H7 (cell line): ENCODE measurements at places on chromosomes 3 and 15. TPM values are rescaled to one million over a fixed set of nuclear protein-coding genes. Genes with fewer than 3 reads are reported as not detected.

Gene UROC1
- not detected in 2 replicates for total RNA-seq

Gene PLSCR2
- 5.1 TPM in 1 of 2 replicates, not detected in the other for total RNA-seq

Gene CHAC1
- total RNA-seq, result 30.1 and 39.7 TPM in 2 replicates

Gene ACOX2
- 2.9 and 4.2 TPM in 2 replicates for total RNA-seq

Gene HGD
- total RNA-seq, result 0.18 and 1.4 TPM in 2 replicates

Gene FAM174B
- 16.8 and 26.8 TPM in 2 replicates for total RNA-seq

Gene TFRC
- total RNA-seq, result 70.5 and 80.6 TPM in 2 replicates

Gene ANKRD34C
- not detected in 2 replicates for total RNA-seq

Gene GABRR3
- not detected in 2 replicates for total RNA-seq

Gene PGBD4
- total RNA-seq, result 0.55 and 0.69 TPM in 2 replicates

Gene DAZL
- 1.4 and 2.4 TPM in 2 replicates for total RNA-seq

Gene TIMP4
- 22.9 and 40.3 TPM in 2 replicates for total RNA-seq

Gene RETNLB
- not detected in 2 replicates for total RNA-seq

Gene KAT2B
- total RNA-seq, result 0.31 and 0.78 TPM in 2 replicates

Gene EIF4E3
- total RNA-seq, result 2.5 and 3.4 TPM in 2 replicates

Gene TNFAIP8L3
- 0.28 and 0.41 TPM in 2 replicates for total RNA-seq

Gene CTDSPL2
- total RNA-seq, result 84.5 and 118 TPM in 2 replicates

Gene DGKG
- 0.37 and 0.52 TPM in 2 replicates for total RNA-seq

Gene LRRC15
- 0.18 and 0.21 TPM in 2 replicates for total RNA-seq

Gene DNAJB11
- 54.7 and 55.1 TPM in 2 replicates for total RNA-seq

Gene SAXO2
- 1.1 and 8.6 TPM in 2 replicates for total RNA-seq

Gene CLDN16
- total RNA-seq, result 0.96 and 1.6 TPM in 2 replicates

Gene LMLN
- total RNA-seq, result 2.1 and 3.7 TPM in 2 replicates

Gene TTLL13
- total RNA-seq, result 0.07 and 0.14 TPM in 2 replicates

Gene DLL4
- total RNA-seq, result 0.26 TPM in 1 of 2 replicates, not detected in the other

Gene TWF2
- 85.8 and 99.0 TPM in 2 replicates for total RNA-seq

Gene RAB7A
- total RNA-seq, result 40.6 and 50.0 TPM in 2 replicates

Gene CERS3
- 0.11 and 1.9 TPM in 2 replicates for total RNA-seq

Gene CDCP1
- 1.5 and 2.2 TPM in 2 replicates for total RNA-seq

Gene INKA1
- 2.3 and 6.5 TPM in 2 replicates for total RNA-seq

Gene TMC3
- not detected in 2 replicates for total RNA-seq

Gene SHC4
- total RNA-seq, result 0.03 and 1.1 TPM in 2 replicates

Gene ENTPD3
- total RNA-seq, result 0.30 TPM in 1 of 2 replicates, not detected in the other

Gene RTP1
- total RNA-seq, result 5.1 and 5.3 TPM in 2 replicates
